ENCODE measurements at places on chromosomes 1 and 21.

DNA sequence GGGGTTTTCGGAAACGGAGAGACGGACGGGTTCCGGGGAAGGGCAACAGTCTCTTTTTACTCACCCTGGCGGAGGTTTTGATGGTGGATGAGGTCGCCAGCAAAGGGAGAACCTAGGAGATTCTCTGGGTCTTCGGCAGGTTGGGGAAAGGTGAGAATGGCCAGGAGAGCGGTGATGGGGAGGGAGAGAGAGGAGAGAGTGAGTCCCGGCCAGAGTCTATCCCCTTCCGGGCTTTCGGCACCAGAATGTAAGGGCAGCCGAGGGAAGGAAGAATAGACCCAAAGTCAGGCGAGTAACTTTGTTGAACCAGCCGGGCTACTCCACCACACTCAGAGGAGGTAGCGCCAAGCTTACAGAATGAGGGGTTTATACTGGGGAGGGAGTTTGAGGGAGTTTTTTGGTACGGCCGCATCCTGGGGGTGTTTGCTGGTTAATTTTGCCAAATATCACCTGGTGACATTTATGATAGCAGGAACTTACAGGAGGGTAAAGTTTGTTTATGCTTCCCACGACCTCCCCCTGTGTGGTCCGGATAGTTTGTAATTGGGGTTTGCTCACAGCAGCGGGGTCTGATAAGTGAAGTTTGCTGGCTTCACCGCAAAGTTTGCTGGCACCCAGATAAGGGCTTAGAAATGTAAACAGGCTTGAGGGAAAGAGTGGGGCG is 141.1 kb upstream of the ETV3 start:
- DNase-seq: no peak

DNA sequence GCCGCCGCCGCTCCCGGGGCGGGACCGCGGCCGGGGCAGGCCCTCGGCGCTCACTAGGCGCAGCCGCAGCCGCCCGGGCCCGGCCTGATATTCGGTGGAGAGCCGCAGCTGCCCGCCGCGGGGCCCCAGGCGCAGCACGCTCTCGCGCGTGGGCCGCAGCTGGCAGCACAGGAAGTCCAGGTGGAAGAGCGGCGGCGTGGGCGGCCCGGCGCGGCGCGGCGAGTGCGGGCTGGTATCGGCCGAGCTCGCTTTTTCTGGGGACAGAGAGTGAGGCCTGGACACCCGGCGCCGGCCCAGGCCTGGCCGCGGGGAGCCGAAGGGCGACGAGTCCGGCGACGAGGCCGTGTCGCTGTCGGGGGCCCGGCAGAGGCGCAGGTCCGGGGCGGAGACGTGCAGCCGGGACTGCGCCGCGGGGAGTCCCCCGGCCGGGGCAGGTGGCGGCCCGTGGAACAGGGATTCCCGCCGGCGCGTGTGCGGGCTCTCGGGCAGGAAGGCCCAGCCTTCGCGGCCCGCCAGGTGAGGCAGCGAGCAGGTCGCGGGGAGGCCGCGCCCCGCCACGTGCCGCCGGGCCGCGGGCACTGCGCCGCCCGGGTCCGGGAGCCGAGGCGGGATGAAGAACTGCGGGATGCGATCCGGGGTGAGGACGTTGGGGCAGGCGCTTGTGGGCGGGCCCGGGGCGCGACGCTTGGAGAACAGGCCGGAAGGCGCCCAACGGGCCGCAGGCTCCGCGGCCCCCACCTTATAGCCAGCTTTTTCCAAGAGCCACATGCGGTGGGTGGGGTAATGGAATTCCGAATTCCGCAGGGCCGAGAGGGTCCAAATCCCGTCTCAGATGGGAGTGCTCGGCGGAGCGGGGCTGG is 1.2 kb downstream of the C2CD4D start:
- peak; percentile 82 for DNase-seq

- no peak for DNase-seq
Observed at GRCh38 chr1:61636376-61636775, 88.6 kb downstream of the TM2D1 start.

DNA sequence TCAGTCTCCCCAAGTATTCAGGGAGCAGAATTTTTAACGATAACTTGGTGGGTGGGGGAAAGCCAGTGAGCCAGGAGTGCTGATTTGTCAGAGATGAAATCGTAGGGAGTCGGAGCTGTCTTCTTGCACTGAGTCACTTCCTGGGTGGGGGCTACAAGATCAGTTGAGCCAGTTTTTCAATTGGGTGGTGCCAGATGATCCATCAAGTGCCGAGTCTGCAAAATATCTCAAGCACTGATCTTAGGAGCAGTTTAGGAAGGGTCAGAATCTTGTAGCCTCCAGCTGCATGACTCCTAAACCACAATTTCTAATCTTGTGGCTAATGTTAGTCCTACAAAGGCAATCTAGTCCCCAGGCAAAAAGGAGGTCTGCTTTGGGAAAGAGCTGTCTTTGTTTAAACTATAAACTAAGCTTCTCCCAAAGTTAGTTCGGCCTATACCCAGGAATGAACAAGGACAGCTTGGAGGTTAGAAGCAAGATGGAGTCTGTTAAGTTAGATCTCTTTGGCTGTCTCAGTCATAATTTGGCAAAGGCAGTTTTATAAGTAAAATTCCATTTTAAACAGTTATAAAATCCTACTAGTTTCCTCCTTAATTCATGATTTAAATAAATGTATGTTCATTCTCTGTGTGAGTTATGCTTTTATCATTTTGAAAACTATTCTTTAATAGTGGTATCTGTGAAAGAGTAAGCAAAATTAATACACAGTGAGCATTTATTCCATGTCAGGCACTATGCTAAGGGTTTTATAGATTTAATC is 51.7 kb downstream of the SLC16A1 start:
- DNase-seq: no peak

DNA sequence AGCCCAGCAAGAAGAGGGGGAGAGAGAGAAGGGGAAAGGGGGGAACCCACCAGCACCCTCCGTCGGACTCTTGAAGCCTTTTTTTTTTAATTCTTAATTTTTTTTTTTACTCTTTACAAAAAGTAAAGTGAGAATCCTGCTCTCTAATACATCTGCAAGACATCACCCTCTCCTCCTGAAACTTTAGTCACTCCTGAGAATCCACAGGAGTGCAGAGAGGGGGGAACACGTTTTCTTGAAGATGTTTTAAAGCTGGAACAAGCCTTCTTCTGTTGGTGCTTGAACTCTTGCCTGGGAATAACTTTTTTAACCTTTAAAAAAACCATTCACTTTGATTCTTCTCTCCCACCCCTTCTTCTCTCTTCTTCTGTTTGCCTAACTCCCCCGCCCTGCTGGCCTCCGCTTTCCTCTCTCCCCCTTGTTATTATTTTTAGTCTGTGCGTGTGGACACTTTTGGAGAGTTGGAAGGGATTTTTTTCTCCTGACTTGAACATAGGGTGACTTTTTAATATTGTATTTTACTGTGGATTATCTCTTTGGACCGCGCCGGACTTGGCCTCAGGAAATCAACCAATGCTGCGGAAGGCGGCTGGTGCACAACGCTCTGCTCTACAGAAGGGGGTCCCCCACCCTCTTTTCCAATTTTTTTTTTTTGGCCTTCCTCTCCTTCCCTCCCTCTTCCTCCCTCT is 383 bp upstream of the PRRX1 start:
- DNase-seq: no peak

DNA sequence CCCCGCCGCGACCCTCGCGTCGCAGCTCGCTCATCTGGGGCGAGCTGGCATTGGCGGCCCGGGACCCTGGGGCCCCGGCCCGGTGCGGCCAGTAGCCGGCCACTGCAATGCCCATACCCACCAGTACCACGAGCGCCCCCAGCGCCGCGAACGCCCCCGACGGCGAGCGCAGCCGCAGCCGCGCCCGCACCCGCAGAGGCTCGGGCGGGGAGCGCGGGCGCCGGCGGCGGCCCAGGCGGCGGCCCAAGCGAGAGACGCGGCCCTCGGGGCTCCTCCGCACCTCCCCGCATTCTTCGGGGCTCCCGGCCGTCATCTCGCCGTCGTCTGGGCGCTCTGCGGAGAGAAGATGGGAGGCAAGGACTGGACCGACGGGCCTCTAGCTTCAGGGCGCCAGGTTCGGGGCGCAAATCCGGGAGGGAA is 2.2 kb downstream of the TMEM200B start:
- no peak for DNase-seq

- DNase-seq: no peak
Observed at GRCh38 chr1:150874455-150875196, 1.8 kb downstream of the ARNT start.

DNA sequence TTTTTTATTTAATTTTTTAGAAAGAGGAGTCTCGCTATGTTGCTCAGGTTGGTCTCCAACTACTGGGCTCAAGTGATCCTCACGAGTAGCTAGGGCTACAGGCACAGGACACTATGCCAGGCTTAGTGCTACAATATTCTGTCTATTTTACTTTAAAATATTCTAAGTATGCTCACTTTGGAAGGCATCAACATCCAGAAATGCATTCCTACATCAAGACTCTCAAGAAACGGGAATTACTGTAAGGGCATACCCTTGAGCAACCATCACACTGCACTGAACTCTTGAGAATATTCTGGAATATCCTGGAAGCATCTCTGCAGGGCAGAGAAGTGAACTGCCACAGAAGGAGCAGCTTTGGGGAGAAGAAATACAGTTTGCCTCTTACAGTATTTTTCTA is 565 bp upstream of the DMRTB1 start:
- no peak for DNase-seq

GRCh38 chr1:43172527-43172972 is 420 bp downstream of the CFAP57 start:
- peak; percentile 48 for DNase-seq

- DNase-seq: peak; percentile 49
Observed at GRCh38 chr1:180503280-180503862, 994 bp upstream of the ACBD6 start.

- no peak for DNase-seq
Observed at GRCh38 chr1:171715813-171716251, 26.0 kb downstream of the VAMP4 start.

DNA sequence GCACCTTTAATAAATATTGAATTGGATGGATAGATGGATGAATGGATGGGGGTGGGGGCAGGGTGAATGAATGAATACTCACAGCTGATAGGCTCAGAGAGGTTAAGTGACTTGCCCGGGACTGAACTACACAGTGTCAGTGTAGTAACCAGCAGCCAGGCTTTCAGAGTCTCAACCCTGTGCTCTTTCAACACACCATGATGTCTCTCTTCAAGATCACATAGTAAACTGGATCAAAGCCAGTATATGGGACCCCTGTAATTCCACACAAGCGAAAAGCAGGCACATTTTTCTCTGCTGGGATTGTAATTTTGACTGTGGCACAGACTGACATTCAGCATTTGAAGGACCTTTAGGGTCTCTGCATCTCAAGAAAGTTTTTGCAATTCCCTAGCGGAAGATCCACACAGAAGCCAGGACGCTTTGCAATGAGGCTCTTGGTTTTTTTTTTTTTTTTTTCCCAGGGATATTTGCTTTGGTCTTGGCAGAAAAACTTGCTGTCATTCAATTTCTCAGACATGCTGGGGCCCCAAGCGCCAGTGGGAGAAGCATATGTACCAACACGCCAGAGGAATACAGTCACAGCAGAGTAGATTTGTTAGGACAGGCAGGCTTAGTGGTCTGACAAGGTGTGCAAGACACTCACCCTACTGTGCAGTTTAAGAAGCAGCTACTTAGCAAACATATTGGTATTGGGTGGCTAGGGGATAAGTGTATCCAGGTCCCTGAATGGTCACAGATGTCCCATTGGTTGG is 213.1 kb upstream of the CAMK1G start:
- DNase-seq: no peak

DNA sequence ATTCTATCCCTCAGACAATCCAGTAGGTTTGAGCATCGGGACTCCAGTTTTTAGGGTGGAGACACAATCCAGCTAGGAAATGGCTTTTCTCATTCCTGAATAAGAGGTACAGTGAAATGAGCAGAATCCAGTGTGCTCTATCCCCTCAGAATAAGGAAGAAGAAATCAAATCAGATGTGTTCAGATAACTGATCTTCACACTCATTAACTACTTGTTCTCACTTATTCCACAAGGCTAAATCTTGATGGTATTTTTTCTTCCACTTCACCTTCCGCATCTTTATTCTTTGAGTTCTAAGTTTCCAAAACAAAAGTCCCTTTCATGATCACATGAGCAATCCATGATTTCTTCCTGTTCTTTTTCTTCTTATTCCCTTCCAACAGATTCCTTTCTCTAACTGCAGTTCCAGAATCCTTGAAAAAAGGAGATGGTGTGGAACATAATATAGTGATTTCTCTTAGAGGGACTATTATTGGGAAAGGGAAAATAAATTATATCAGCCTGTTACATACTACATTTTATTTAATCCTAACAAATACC is 1.7 kb downstream of the SYT11 start:
- no peak for DNase-seq

- no peak for DNase-seq
Observed at GRCh38 chr1:93140106-93140505, 40.1 kb downstream of the TMED5 start.

- no peak for DNase-seq
Observed at GRCh38 chr1:243806310-243806709, 43.7 kb downstream of the AKT3 start.

DNA sequence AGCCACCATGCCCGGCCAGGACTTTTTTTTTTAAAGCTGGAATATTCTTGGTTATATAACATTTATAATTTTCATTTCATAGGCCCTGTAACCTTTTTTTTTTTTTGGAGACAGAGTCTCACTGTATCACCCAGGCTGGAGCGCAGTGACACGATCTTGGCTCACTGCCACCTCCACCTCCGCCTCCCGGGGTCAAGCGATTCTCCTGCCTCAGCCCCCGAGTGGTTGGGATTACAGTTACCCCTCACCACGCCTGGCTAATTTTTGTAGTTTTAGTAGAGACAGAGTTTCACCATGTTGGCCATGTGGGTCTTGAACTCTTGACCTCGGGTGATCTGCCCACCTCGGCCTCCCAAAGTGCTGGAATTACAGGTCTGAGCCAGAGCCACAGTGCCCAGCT is 12.6 kb downstream of the ZYG11B start:
- no peak for DNase-seq

GRCh38 chr1:211547710-211548109 is 31.3 kb downstream of the SLC30A1 start:
- DNase-seq: no peak

DNA sequence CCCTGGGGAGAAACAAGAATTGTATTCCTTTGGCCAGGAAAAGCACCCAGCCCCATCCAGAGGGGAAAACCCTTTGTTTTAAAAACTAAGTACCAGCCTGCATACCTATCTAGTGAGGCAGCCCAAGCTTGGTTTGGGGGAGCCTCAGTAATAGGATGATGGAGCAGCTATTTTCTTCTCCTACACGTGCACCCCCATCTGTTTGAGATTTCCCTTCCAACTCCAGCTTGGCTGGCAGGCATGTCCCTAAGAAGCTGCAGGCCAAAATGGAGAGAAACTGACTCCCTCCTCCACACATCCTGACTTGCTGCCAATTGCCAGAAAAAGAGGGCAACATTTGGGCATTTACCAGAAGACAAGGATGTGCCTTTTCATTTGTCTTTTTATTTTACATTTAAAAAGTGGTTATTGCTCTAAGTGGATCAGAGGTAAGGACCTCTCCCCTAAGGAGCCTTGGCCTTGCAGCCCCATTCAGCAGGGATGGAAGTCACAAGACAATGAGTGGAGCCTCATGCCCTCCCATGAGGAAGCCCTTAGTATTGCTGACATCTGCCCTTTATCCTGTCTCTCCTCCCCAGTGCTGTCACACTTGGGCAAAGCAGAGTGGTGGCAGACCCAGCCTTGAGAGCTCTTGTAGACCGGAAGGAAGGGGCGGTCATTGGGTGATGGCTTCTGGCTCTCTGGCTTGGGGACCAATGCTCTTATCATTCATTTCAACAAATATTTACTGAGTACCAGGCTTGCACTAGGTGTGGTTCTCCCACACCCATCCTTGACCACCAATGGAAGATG is 8.6 kb downstream of the FNDC5 start:
- DNase-seq: no peak

GRCh38 chr21:15005391-15005790 is 59.4 kb downstream of the NRIP1 start:
- no peak for DNase-seq

Measured in HuH-7.5 (cell line).